ENCODE measurements at places on chromosomes 3 and 15.
A peak's percentile ranks its signal among the peaks of the same experiment; 100 is the strongest.

DNA sequence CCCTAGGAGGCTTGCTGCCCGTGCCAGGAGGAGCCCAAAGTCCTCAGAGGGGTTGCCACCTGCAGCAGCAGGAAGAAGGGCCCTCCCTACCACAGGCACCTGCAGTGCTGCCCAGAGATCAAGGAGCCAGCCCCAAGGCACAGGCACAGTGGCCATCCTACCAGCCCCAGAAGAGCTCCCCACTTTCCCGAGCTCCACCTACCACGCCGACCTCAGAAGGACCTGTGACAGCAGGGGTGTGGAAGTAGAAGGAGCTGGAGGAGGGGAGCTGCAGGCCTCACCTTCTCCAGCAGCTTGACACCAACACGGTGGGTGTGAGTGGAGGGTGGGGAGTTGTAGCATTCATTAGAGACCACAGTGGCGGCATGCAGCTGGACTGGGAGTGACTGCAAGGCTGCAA lies 485.8 kb downstream of the GABRG3 start:
- DNase-seq, result no peak

GRCh38 chr3:150073031-150073430 lies 102.3 kb upstream of the PFN2 start:
- DNase-seq, result no peak

- DNase-seq, result no peak
Observed at GRCh38 chr3:53109190-53109589, 21.0 kb downstream of the RFT1 start.

- no peak for DNase-seq
Observed at GRCh38 chr15:71396536-71397125, 281.4 kb downstream of the THSD4 start.

DNA sequence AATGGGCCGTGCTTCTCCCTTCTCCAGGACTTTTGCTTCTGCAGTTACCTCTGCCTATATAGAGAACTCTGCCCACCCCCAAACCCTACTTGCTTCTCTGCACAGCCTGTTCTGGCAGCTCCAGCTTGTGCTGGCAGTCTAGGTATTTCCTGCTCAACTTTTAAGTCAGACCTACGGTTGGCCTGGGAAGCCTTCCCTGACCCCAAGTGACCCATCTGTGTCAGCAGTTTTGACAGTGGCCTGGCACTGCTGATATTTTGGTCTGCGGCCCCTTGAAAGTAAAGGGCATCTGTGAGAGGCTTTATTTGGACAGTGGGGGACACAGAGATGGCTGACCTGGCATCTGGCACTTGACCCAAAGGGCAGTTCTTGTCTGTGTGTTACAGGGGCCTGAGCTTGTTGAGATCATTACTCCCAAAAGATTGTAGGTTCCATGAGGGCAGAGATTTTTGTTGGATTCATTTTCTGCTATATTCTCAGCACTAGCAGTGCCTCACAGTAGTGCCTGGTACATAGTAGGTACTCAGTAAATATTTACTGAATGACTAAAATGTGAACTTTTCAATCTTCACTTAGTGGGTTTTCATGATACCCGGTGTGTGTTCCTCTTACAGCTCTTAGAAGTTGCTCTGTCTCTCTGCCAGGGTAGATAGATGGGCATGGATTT lies 55.2 kb upstream of the TRAK1 start:
- DNase-seq, result no peak

- DNase-seq, result no peak
Observed at GRCh38 chr15:63474810-63475316, 29.5 kb upstream of the USP3 start.

GRCh38 chr15:44788748-44789147 lies 52.4 kb downstream of the TRIM69 start:
- DNase-seq, result peak; percentile 26

GRCh38 chr15:94346282-94346681 lies 114.9 kb downstream of the MCTP2 start:
- DNase-seq, result no peak

DNA sequence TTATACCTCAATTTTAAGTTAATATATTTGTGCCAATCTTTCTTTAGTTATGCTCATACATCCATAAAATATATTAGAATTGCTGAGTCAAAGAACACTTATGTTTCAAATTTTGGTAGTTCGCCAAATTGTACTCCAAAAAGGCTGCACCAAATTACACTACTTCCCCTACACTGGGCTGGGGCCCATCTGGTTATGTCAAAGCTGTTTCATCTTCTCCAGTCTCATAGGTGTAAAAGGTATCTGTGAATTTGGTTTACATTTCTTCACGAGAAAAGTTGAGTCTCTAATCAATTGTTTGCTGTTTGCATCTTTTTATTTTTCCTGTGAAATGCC lies 706 bp downstream of the FSIP1 start:
- no peak for DNase-seq

- DNase-seq, result peak; percentile 63
Observed at GRCh38 chr3:46693038-46693891, at the start of gene ALS2CL. TSS of gene ALS2CL (minus strand) at chr3:46693679. CDS start at chr3:46689440, 4,239 bp downstream.

GRCh38 chr3:99780749-99781148 lies 36.9 kb upstream of the CMSS1 start:
- DNase-seq, result no peak

- no peak for DNase-seq
Observed at GRCh38 chr3:5251196-5251583, 63.7 kb downstream of the EDEM1 start.

DNA sequence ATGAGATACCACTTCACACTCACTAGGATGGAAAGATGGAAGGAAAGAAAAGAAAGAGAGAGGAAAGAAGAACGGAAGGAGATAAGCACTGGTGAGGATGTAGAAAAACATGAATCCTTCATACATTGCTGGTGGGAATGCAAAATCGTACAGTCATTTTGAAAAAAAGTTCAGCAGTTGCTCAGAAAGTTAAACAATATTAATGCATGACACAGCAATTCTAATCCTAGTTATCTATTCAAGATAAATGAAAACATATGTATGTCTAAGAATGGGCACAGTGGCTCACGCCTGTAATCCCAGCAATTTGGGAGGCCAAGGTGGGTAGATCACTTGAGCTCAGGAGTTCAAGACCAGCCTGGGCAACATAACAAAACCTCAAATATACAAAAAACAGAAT lies 59.1 kb downstream of the SENP7 start:
- DNase-seq, result no peak

- no peak for DNase-seq
Observed at GRCh38 chr15:57079931-57080620, 161.6 kb downstream of the TCF12 start.

DNA sequence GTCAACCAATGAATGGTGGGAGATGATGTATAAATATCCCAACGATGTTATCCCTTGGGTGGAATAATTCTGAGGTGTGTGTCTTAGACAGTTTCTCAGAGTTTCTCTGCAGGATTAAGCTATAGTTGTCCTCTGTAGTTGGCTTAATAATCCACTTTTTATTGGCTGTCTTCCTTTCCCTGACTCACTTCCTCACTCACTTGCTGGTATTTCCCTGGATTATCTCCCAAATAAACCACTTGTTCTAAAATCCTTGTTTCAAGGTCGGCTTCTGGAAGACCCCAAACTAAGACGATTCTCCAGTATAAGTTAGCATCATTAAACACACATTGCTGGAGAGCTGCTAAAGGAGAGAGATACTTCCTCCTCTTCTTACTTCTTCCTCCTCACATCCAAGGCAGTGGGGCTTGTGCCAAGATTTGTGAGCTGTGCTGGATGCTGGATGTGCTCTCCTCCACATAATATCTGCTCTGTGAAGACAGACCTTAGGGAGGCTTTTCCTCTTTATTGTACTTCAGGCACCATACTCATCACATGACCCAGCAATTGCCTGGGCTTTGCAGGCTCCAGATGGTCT lies 22.5 kb upstream of the ROPN1 start:
- DNase-seq, result no peak

DNA sequence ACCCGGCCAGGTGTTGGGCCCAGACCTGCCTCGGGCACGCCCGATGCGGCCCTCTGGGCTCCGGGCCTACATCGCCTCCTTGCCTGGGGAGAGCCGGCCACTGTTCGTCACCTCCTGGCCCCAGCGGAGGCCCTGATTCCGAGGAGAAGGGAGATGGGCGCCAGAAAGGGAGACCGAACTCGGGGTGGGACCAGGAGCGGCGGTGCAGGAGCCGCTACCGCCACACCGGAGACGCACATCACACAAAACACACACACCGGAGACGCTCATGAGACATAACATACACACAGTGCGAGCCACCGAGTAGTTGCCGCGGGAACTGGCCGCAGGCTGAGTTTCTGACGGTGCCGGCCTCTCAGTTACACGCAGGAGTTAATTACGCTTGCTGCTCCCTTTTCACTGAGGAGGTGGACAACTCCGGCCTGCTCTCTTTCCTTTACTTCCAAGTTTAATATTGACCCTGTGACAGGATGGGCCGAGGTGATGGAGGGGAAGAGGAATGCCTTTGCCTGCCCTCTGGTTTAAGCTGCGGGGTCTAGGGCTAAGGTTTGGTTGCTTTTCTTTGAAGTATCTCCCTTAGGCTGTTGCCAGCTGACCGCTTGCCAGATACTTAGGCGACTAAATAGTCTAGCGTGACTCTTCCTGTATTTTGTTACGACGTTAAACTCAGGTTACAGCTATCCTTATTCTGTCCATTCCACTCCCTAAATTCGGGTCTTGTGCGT lies 570 bp downstream of the PCNP start:
- peak; percentile 31 for DNase-seq

- DNase-seq, result no peak
Observed at GRCh38 chr15:39273717-39274411, 307.0 kb upstream of the THBS1 start.

DNA sequence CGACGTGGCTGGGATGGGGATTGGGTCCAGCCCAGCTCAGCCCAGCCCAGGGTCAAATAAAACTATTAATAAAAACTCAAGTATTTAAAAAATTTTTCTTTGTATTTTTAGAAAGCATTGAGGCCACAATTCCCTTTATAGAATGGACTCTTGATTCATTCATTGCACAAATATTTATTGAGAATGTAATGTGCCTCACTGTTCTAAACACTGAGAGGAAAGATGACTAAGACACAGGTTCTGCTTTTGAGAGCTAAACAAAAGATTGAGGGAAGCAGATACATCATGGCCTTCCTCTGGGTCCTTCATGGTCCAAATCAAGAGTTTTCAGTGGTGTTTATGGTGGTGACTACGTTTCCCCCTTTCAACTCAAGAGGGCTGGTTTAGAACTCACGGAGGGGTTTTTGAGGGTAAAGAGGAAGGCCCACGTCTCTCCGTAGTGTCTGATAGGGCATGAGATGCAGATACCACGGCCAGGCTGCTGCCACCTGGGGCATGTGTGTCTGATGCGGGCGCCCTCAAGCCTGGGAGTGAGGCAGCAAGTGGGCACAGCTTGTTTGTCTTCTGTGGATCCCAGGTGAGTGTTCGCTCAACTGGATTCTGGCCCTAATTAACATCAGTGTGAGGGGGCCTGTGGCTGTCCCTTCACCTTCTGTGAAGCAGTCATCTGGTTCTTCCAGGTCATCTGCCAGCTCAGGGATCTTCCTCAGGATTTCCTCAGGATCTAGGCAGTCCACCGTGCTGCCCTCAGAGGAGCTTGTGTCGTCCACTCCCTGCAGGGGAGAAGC lies 73.5 kb upstream of the SCN5A start:
- no peak for DNase-seq

GRCh38 chr3:124174910-124175874 lies 183.3 kb upstream of the ROPN1 start:
- DNase-seq, result no peak

DNA sequence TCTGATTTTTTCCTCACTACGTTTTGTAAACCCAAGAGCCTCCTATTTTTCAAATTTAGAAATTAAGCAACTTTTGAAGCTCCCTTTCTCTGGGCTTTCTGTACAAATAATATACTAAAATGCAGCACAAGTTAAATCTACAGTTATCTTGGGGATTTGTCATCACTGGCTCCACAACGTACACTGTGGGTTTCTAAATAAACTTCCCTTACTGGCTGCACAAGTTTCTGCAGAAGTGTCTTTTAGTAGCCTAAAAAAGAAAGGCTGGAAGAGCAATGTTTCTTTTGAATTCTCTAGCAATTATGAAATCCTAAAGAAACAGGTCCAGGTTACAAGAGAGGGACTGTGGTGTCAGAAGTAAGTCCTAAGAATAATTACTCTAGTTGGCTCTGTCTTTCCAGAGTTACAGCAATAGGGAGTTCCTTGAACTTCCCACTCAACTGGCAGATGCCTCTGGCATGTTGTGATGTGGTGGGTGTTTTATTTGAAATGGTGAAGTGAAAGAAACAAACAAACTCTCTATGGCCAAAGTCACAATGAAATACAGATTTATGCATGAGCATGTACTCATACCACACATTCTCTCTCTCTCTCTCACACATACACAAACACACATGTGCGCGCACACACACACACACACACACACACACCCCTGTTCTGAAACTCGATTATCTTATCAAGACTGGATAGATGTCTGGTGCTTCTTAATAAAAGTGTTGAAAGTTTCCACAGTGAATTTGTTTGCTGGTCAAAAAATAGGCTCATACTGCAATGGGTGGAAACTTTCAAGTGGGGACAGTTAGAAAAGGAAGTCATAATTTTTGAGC lies 198.2 kb downstream of the SSR3 start:
- DNase-seq, result no peak

DNA sequence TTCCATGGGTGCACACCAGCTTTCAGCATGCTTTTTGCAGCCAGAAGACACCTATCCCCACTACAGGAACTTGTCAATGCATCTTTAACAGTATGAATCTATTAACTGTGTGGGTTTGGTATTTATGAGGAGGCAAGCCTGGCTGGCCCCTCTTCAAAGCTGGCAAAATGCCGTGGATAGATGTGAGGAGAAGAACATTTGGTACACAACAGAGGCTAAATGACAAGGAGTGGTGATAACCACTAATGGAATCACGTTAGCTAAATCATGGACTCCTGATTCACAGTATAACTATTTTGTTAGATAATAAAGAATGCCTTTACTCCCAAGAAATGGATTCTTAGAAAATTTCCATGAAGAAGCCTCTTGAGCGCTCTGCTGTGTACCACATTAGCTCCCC lies 187.2 kb downstream of the CLSTN2 start:
- no peak for DNase-seq

- DNase-seq, result no peak
Observed at GRCh38 chr3:45224824-45225464, 1.1 kb downstream of the TMEM158 start.

- DNase-seq, result no peak
Observed at GRCh38 chr3:14142567-14143270, 17.9 kb downstream of the TMEM43 start.

DNA sequence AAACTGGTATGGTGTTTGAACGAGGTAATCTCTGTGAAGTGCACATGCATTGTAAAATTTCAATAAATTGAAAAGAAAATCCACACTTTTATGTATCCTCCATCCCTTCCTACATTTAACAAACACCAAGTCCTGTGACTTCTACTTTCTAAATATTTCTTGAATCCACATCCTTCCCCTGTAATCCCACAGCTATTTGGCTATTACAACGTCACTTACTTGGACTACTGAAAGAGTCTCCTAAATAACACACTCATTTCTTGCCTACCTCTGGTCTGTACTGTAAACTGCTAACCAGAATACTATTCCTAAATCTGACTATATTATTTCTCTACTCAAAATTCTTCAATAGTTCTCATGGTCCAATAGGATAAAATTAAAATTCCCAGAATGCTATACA lies 176.1 kb downstream of the NEK10 start:
- DNase-seq, result no peak
